Head of caudate nucleus (tissue), 42 donors: ENCODE measurements at places on chromosomes 5 and 9.

- no peak for DNase-seq
Measured at GRCh38 chr5:33905381-33905780, 13.6 kb upstream of the ADAMTS12 start.

- no peak for DNase-seq
Measured at GRCh38 chr9:117987945-117988344, 283.7 kb downstream of the TLR4 start.

GRCh38 chr9:3863111-3863528 lies 337.3 kb upstream of the RFX3 start:
- DNase-seq: peak; percentile 8

DNA sequence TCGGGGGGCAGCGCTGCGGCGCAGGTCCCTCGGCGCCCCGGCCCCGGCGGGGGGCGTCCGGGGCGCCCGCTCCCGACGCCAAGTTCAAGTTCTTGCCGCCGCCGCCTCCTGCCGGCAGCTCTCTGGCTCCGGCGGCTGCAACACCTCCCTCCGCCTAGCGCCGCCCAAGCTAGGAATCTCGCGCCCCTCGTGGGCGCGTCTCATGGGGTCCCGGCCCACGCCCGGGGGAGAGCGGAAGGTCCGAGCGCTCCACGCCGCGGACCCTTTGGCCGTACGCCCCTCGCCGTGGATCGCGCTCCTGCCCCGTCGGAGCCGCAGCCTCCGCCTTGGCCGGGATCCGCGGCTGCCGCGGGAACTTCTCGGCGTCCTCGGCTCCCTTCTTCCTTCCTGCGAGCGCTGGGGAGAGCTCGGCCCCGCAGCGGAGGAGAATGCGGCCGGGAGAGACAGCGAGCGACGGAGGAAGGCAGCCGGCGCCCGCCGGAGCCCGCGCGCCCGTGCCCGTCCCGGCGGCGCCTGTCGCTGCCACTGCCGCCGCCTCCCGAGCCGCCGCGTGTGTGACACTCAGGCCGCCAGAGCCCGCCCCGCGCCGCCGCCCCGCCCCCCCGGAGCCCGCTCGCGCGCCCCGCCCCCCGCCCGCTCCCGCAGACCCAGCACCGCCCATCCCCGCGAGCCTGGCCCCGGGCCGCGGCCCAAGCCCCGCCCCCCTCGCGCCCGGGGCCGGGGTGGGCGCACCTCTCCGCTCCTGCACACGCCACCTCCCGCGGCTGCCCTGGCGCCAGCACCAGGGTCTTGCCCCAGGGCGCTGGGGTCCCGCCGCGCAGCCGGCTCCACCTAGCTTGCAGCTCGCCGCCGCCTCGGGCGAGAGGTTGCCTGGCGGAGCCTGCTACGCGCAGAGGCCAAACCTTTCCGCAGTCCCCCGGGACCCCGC lies at the start of gene SHB:
Gene SHB (minus strand): TSS at position 527 of the 928 bp plus-strand sequence. CDS start 582 bp downstream, outside the sequence.
- DNase-seq: peak; percentile 63

GRCh38 chr5:77133061-77133758 lies 46.1 kb upstream of the ZBED3 start:
- peak; percentile 72 for DNase-seq

GRCh38 chr9:123438821-123439220 lies 82.8 kb downstream of the CRB2 start:
- no peak for DNase-seq

DNA sequence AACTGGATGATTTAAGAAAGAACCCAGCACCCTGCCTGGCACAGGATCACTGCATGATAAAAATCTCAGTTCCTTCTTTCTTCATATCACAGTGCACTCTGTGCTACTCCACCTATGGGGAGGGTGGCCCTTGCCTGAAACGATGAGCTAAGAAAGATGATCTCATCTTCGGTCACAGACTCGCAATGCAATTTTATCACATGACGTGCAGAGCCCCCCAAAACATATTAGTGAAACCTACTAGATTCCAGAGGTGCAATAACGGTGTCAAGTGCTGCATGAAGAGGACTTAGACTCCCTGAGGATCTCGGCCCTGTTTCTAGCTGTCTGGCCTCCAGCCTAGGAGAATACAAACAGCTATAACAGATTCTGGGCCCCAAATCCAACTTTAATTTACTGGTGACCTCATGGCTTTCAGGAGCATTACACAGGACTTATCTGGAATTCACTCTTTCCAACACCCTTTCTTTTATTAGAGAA lies 104.0 kb downstream of the EBF1 start:
- no peak for DNase-seq

DNA sequence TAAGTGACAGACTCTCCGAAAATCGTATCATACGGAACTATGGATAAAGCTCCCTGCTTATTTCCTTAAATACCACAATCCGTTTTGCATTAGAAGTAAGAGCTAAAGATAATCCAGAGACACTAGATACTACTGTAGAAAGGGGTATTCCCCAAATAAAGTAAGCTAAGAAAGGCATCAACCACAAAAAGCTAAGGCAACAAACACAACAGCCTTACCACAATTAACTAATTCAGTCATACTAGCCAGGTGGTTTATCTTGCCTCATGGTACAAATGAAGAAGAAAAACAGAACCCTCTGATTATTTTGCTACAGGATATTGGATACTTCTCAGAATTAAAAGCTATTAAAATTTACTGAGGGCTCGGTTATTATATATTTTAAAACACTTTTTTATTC lies 14.1 kb downstream of the ERP44 start:
- no peak for DNase-seq

DNA sequence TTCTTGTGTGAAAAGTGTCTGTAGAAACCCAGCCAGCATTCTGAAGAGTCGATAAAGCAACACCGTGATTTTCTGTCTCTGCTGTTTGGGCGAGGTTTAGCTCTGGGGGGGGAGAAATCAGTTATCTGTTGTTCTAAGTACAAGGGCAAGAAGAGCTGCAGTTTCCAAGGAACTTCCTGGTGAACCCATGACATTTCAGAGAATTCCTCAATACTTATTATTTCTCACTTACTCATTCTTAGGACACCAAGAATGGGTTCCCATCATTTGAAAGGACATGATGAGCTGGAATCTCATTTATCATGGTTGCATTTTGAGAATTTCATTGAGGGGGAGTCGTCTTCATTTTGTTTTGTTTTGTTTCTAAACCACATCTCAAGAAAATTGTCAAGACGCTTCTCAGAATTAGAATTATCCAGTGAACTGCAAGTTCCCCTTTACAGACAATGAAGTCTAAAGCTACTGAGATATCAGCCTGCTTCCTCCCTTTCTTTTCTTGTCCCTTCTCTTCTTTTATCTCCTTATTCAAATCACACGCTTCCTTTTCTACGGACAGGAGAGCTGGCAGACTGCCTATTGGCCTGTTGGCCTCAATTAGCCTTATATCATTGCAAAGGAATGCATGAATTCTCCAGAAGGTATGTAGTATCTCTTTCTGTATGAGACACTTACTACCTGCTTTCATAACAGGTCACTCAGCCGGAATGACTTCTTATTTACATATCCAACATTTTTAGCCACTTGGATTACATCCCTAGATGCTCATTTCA lies 53.7 kb downstream of the ZNF462 start:
- no peak for DNase-seq

DNA sequence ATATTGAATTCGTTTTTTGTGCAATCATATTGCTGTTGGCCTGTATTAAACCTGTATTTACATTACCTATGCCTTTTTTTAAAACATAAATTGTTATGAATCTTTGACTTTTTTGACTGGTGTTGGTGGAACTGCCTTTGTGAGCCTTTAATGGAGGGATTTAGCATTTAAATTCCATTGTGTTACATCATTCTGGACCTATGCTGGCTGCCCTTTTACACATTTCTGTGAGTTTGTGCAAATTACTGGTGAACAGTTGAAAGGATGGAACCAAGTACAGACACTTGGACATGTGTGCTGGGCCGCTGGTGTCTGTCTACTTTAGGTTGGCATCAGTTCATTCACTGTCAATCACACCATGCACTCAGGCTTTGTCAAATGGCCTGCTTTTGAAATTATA lies 3.4 kb downstream of the SNX18 start:
- DNase-seq: no peak

GRCh38 chr5:111172504-111172903 lies 51.7 kb upstream of the CAMK4 start:
- DNase-seq: no peak

DNA sequence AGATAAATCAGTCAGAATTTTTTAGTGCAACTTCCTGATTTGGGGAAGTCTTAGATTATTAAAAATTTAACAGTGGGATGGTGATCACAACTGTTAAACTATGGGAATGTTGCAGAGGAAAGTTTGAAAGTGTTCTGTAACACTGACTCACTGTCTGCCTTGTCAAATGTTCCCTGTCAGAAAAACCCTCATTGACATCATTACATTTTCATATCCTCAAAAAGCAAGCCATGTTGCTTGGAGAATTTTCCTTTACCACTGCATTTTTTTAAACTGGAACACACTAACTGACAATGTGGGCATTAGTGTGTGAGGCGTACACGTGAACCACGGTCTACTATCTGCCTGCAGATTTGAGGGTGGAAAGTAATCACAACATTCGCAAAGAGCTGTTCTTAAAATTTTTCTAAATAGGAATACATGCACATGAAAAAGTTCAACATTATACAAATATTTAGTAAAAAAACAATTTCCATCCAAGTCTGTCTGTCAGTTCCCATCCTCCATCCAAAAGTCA lies 28.6 kb upstream of the IL7R start:
- DNase-seq: no peak

- no peak for DNase-seq
Measured at GRCh38 chr9:20981486-20981885, 50.0 kb downstream of the HACD4 start.

DNA sequence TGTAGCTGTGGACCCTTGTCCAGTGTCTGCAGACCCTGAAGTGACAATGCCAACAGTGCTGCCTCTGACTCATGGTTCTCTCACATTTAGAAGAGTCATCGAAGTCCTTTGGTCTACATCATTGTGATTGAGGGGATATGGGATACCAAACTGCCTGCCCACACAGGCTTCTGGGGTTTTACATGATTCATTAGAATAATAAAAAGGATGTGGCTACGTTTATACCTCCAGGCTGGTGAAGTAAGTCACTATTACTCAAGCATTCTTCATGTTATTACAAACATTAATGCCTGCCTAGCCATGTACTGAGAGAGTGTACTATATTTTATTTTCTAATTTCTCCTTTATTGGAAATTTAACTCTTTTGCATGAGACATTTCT lies 365.7 kb downstream of the SPATA31D1 start:
- no peak for DNase-seq

- no peak for DNase-seq
Measured at GRCh38 chr5:1123418-1124147, 11.7 kb upstream of the SLC12A7 start.

DNA sequence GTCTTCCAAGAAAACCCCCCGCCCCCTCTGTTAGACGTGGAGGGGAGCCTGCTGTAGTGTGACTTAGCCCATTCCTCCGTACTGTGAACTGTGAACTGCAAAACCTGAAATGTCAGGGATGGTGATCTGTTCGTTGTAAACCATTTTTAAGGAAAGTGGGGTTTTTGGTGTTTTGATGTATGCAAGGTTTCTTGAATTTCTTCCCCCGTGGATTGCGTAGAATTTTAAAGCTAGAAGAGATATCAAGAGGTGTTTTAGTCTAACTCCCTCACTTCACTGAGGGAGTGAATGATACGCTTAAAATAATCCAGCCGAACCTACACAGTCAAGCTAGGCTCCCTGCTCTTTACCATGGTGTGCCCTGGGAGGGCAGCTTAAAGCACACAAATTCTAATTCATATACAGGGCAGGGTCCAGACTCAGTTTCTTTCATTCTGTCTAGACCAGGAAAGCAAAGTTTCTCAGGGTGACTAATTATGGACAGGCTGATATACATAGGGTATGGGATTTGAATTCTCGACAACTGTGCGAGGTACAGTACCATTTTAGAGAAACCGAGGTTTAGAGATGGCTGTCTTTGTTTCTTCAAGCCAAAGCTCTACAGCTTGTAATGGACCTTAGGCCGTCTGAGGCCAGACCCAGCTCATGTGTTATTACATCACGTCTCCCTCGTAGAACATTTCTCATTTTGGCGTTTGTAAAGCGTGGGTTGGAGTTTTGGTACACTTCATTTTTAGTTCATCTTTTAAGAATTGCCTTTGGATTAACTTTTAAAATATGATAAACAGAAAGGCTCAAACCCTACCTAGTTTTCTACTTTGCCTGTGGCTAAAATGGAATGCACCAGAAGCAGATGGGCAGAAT lies 2.7 kb downstream of the PTGER4 start:
- DNase-seq: no peak

DNA sequence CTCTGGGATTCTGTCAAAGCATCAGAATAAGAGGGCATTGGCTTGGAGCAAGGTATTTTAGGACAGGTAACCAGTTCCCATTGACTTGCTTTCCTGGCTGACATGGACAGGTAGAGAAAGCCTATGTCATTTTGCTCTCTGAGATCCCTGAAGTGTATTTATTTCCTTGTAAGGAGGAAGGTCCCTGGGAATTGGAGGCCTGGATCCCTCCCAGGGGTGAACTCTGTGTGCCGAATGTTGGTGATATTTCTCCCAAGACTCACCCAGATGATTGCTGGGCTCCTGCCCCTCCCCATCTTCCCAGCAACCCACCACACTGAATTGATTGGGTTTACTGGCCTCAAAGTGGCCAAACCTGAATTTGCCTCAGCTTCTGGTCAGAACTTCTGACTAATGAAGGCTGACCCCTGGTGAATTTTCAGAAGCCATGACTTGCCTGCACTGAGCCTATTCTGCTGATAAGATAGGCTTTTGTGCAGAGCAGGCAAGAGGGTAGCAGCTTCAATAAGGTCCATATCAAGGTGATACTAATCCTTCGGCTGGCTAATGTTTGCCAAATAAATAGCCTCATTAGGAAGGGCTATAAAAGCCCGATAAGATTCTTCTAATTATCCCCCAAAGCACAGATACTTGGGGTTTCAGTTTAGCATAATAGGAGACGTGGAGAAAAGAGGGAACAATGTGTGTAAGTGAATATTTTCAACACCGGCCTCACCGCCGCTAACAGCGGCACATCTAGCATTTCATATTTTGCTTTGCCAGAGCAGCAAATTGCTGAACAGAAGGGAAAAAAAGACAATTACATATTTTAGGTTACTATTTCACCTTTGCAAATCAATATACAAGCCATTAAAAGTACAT lies 152.9 kb upstream of the PITX1 start:
- no peak for DNase-seq

GRCh38 chr5:167241436-167242067 lies 1049.9 kb upstream of the WWC1 start:
- DNase-seq: no peak

GRCh38 chr9:75422944-75423522 lies 334.7 kb downstream of the OSTF1 start:
- DNase-seq: no peak

GRCh38 chr9:96655198-96655851 lies at the start of gene PRXL2C:
TSS of gene PRXL2C (minus strand) at chr9:96655317. CDS start at chr9:96655281, 36 bp downstream.
- DNase-seq: peak; percentile 55

DNA sequence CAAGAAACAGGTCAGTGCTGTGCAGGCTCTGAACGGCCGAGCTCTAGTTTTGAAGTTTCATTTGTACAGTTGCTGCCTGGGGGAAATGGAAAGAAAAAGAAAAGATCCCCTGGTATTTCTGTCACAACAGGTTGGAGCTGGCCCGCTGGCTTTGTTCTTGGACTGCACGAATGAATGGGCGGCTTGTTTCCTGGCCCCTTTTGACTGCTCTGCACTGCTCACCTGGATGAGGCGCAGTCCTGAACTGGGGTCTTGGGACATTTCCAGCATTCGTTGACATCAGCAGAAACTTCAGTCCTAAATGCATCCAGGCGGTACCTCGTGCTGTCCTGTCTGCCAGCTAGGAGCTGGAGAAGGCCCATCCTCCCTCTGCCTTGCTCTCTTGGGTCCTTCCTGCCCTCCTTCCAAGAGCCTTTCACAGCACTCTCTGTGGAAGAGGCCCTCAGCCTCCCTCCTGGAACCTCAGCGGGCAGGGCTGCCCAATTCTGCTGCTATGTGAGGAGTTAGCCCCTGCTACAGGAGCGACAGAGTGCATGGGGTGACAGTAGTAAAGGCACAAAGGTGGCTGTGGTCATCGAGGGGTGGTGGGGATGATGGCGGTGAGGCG lies 189.2 kb downstream of the FSTL4 start:
- no peak for DNase-seq
